NCI-H526 treated with DMSO at 0.1 percent for 48 hours (cell line): ENCODE measurements at places on chromosomes 11 and 22.

- DNase-seq = no peak
Observed at GRCh38 chr22:21447694-21448402, 19.3 kb upstream of the TMEM191C start.

DNA sequence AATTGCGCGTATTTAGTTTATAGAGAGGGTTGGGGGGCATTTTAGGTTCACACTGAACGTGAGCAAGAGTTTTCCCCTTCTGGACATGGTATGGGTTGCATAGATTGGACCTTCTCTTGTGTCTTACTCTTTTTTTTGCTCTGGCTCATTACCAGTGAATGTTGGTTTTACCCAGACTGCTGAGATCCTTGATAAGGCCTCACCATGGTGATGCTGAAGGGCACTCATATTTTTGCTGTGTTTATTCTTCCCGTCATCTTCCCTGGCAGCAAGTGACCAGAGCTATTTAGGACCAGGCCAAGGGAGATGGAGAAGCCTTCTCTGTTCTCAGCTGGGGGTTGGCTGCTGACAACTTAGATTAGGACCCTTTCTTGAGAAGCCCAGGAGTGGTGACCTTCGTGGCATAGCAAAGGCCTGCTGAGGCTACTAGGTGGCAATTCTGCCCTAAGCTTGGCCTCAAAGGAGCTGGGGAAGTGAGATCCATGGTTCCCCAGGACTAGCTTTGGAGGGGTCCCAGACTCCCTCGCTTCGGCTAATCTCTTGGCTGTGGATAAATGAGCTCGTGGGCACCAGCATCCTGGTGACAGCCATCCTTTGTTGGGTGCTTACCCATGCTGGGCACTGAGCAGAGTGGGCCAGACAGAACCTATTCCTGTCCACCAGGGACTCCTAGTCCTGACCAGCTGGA, 47.3 kb downstream of the GRIK4 start:
- no peak for DNase-seq

DNA sequence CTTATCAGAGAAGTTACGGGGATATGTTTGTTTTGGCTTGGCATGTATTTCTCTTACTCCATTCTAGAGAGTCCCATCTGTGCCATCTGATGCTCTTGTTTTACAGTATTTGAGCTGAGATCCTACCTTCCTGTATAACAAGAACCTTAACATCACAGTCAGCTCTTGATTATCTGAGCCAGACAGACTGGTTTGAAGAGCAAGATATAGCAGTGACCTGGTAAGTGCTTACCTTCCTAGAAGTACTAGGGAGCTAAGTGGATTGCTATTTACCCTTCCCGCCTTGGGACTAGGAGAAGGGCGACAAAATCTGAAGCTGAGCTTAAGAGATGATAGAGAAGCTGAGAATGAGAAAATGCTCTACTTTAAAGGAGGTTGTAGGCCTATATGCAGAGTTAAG, 235.3 kb downstream of the CSNK2A3 start:
- DNase-seq = no peak

DNA sequence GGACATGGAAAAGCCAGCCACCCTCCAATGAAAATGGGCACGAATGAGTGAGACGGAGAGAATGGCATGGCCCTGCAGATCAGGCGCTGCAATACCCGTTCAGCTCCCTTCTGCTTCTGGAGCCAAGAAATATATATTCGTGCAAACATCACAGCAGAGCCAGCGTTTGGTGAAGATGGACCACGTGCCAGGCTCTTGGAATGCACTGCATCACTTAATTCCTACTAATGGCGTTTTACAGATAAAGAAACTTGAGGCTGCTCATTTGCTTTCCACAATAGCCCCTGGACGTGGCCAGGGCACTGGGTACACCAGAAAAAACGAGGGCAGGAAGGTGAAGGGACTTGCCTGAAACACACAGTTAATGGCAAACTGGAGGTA, 1.6 kb upstream of the FXYD2 start:
- no peak for DNase-seq

GRCh38 chr11:117466966-117467365, 139.3 kb downstream of the CEP164 start:
- no peak for DNase-seq
